Activated B cell treated with CpG ODN at 0.5 μM for 24 hours (primary cell): ENCODE measurements at places on chromosomes 7 and 10. TPM values are rescaled to one million over a fixed set of nuclear protein-coding genes. Genes with fewer than 3 reads are reported as not detected.

- no peak for DNase-seq
- H3K27ac ChIP-seq: no peak overlapping the region
- peak overlapping the region; percentile 64 for H3K4me3 ChIP-seq
- H3K36me3 ChIP-seq: no peaks in the 10 kb centered on the region
- H3K4me1 ChIP-seq: peaks cover 26% of the 10 kb centered on the region
These were observed 90.0 kb upstream of the PAX2 start for GRCh38 chr10:100655326-100655759.

The CLCN1 gene
- total RNA-seq: not detected in 2 replicates

The PPP3CB gene
- total RNA-seq: 41.4 and 43.3 TPM in 2 replicates

DNA sequence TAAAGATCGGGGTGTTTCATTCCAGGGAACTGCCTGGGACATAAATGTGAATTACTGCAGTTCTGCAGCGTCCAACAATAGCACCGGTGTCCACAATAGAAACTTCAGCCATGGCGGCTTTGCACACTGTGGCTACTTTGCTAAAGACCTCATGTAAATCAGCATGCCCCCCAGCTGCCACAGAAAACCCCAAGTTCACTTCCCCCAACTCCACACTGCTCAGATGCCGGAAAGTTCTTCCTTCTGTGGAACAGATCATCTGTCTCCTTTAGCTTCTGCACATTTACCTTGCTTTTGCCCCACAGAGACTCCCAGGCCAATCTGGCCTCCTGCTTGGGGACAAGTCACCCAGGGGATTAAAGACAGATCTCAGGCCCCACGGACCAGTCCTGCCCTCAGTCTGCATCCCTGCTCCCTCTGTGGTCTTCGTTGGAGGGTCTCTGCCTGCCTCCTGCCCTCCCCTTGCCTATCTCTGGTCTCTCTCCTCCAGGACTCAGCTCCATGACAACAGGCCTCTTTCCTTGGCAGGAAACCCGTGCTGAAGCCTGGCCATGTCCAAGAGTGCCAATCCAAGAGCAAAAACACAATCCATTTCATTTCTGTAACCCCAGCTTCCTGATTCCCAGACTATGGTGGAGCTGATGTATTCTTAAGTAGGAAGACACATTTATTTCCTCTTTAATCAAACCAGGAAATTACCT lies 403.2 kb downstream of the RPS24 start:
- H3K4me1 ChIP-seq: no peaks in the 10 kb centered on the region
- no peak for DNase-seq
- no peaks in the 10 kb centered on the region for H3K36me3 ChIP-seq
- H3K27ac ChIP-seq: no peak overlapping the region
- H3K4me3 ChIP-seq: no peak overlapping the region

The TMEM270 gene
- not detected in 2 replicates for total RNA-seq

The ZSCAN25 gene
- 28.5 and 33.4 TPM in 2 replicates for total RNA-seq

DNA sequence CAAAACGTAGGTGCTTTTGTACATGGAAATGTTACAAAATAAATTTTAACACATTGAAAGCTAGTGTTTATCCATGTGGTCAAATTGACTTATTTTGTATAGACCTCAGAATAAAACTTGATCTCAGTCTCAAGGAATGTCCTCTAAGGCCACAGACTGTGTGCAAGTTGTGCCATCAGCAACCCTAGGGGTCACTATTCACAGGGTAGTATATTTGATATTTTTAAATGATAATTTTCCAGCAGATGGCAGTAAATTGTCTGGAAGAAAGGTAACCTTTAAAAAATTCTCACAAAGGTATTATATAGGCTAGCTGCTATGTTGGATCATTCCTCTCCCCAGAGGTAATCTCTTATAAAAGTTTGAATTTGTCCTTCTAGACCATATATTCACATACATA lies 12.9 kb upstream of the SNX10 start:
- no peak overlapping the region for H3K4me3 ChIP-seq
- DNase-seq: no peak
- H3K36me3 ChIP-seq: no peaks in the 10 kb centered on the region
- H3K4me1 ChIP-seq: peaks cover 11% of the 10 kb centered on the region

- no peaks in the 10 kb centered on the region for H3K4me1 ChIP-seq
- H3K36me3 ChIP-seq: no peaks in the 10 kb centered on the region
- no peak overlapping the region for H3K27ac ChIP-seq
These were observed 349.7 kb upstream of the SEMA3C start for GRCh38 chr7:81268551-81268950.

The ZNF487 gene
- total RNA-seq: 2.9 and 3.4 TPM in 2 replicates

- DNase-seq: no peak
- peaks cover 44% of the 10 kb centered on the region for H3K27me3 ChIP-seq
- H3K36me3 ChIP-seq: no peaks in the 10 kb centered on the region
- H3K27ac ChIP-seq: no peak overlapping the region
These were observed 623 bp downstream of the HOXA4 start for GRCh38 chr7:27129729-27130539.

DNA sequence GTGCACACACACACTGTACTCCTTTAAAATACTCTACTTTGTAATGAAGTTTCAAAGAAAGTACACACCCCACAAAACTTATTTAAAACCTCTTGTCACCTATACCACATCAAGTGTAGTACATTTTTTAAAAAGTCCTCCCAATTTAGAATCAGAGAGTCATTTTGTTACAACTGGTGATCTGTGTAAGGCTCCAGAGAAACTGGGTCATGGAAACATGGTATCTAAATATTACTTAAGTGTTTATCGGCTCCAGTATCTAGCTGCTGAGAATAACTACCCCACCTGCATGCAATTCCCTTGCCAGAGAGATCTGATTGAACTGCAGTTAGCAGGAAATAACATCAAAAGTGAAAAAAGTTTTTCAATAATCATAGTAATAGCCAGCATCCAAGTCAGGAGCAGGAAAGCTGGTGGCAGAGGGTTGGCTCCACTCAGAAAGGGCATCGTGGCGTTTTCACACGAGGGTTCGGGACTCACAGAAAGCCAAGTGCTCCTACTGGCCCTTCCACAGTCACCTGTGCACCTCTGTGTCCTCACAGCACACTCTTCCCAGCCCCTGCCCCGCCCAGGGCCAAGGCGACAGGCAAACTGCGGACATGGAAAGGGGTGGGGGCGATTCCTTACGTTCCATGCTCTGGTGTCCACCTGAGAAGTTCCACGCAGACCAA lies 6.5 kb downstream of the RGS10 start:
- DNase-seq: no peak
- H3K36me3 ChIP-seq: no peaks in the 10 kb centered on the region
- H3K27ac ChIP-seq: no peak overlapping the region
- H3K27me3 ChIP-seq: no peaks in the 10 kb centered on the region

- no peaks in the 10 kb centered on the region for H3K36me3 ChIP-seq
- H3K27me3 ChIP-seq: peaks cover 2% of the 10 kb centered on the region
- H3K4me3 ChIP-seq: no peak overlapping the region
These were observed 134.6 kb downstream of the TEX36 start for GRCh38 chr10:125548356-125548755.

GRCh38 chr10:48459270-48460150 lies 145.4 kb downstream of the ARHGAP22 start:
- H3K4me1 ChIP-seq: peaks cover 10% of the 10 kb centered on the region
- peaks cover 3% of the 10 kb centered on the region for H3K27me3 ChIP-seq
- H3K27ac ChIP-seq: no peak overlapping the region
- DNase-seq: peak; percentile 12
- H3K36me3 ChIP-seq: no peaks in the 10 kb centered on the region

The EMX2 gene
- total RNA-seq: not detected in 2 replicates

The INHBA gene
- total RNA-seq: 0.16 TPM in 1 of 2 replicates, not detected in the other

GRCh38 chr10:95341716-95342130 lies 50.9 kb upstream of the PDLIM1 start:
- DNase-seq: no peak
- no peaks in the 10 kb centered on the region for H3K4me1 ChIP-seq
- H3K36me3 ChIP-seq: no peaks in the 10 kb centered on the region
- H3K27ac ChIP-seq: no peak overlapping the region
- no peaks in the 10 kb centered on the region for H3K27me3 ChIP-seq
- no peak overlapping the region for H3K4me3 ChIP-seq

The GPNMB gene
- total RNA-seq: 0.76 and 1.1 TPM in 2 replicates

The OPALIN gene
- not detected in 2 replicates for total RNA-seq

GRCh38 chr7:106603346-106603745 lies 57.6 kb downstream of the CCDC71L start:
- no peak overlapping the region for H3K4me3 ChIP-seq
- no peak overlapping the region for H3K27ac ChIP-seq
- no peaks in the 10 kb centered on the region for H3K36me3 ChIP-seq
- no peak for DNase-seq
- peaks cover 4% of the 10 kb centered on the region for H3K4me1 ChIP-seq

GRCh38 chr10:7853890-7854289 lies 35.6 kb downstream of the TAF3 start:
- H3K27ac ChIP-seq: no peak overlapping the region
- H3K4me3 ChIP-seq: no peak overlapping the region
- peaks cover 29% of the 10 kb centered on the region for H3K36me3 ChIP-seq
- DNase-seq: no peak
- peaks cover 14% of the 10 kb centered on the region for H3K4me1 ChIP-seq

DNA sequence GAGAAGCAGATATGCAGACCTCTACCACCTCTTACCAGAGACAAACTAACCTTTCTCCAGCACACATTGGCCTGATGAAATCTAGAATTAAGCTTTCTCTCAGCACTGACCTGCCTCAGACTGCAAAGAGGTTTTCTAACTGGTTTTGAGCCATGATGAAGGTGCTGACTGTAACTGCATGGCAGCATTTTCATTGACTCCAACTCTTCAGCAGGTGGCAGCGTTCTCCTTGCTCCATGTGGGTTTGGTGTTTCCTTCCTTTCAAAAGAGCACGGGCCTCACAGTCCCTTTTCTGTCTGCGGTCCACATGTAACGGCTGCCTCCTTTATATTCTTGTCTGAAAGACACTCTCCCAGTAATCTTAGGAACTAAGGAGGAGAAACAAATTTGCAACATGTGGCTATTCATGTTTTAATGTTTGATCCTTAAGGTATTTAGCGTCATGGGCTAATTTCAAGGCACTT lies 12.6 kb downstream of the KLLN start:
- no peaks in the 10 kb centered on the region for H3K27me3 ChIP-seq
- DNase-seq: no peak
- no peaks in the 10 kb centered on the region for H3K36me3 ChIP-seq
- no peak overlapping the region for H3K27ac ChIP-seq
- H3K4me1 ChIP-seq: peaks cover 5% of the 10 kb centered on the region
- H3K4me3 ChIP-seq: no peak overlapping the region

DNA sequence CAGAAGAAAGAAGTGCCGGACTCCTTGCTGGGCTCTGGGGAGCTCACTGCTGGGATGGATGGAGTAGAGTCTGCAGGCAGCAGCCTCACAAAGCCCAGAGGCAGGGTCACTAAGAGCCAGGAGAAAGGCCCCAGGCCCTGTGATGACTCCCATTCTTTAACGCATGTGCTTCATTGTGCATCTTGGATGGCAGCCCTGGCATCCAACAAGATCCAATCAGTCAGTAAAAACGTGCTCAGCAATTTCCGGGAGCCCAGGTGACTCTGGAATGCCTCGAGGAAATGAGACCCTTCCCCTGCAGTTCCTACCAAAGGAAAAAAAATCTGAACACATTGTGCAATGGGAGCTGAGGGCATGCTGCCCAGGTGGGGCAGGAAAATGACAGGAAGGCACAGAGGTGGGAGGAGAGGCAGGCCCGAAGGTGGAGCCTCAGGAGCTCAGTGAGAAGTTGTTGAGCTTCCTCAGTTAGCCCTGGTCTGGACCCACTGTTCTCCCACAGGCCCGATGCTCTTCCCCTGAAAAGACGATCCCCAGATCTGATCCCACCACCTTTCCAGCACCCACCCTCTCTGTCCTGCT lies 60.7 kb upstream of the TMEM72 start:
- H3K4me1 ChIP-seq: no peaks in the 10 kb centered on the region
- H3K36me3 ChIP-seq: no peaks in the 10 kb centered on the region
- no peak overlapping the region for H3K27ac ChIP-seq
- no peak for DNase-seq
- H3K4me3 ChIP-seq: no peak overlapping the region
- peaks cover 3% of the 10 kb centered on the region for H3K27me3 ChIP-seq

The C10orf67 gene
- total RNA-seq: not detected in 2 replicates

The MOGAT3 gene
- not detected in 2 replicates for total RNA-seq

- H3K4me3 ChIP-seq: no peak overlapping the region
- no peak overlapping the region for H3K27ac ChIP-seq
- H3K27me3 ChIP-seq: peaks cover 8% of the 10 kb centered on the region
- H3K4me1 ChIP-seq: no peaks in the 10 kb centered on the region
- DNase-seq: no peak
These were observed 20.5 kb upstream of the AOC1 start for GRCh38 chr7:150831851-150832250.

The ITPRID1 gene
- not detected in 2 replicates for total RNA-seq

- H3K27ac ChIP-seq: no peak overlapping the region
- H3K4me1 ChIP-seq: no peaks in the 10 kb centered on the region
- H3K27me3 ChIP-seq: no peaks in the 10 kb centered on the region
- DNase-seq: no peak
- no peaks in the 10 kb centered on the region for H3K36me3 ChIP-seq
These were observed 1409.1 kb upstream of the CELF2 start for GRCh38 chr10:9608602-9609001.

The CROT gene
- total RNA-seq: 7.9 and 9.2 TPM in 2 replicates

- no peak for DNase-seq
- peak overlapping the region; percentile 95 for H3K4me3 ChIP-seq
- H3K27me3 ChIP-seq: no peaks in the 10 kb centered on the region
- H3K36me3 ChIP-seq: peaks cover 79% of the 10 kb centered on the region
These were observed 2.7 kb downstream of the MAP3K8 start for GRCh38 chr10:30436671-30437030.

The ASAH2B gene
- total RNA-seq: 1.3 and 1.9 TPM in 2 replicates

The KLF14 gene
- 0.10 TPM in 1 of 2 replicates, not detected in the other for total RNA-seq

The TBX20 gene
- 0.10 and 0.11 TPM in 2 replicates for total RNA-seq

The BLNK gene
- 238 and 267 TPM in 2 replicates for total RNA-seq

GRCh38 chr7:115678086-115678982 lies 352.2 kb downstream of the TFEC start:
- no peak overlapping the region for H3K27ac ChIP-seq
- H3K27me3 ChIP-seq: no peaks in the 10 kb centered on the region
- no peaks in the 10 kb centered on the region for H3K36me3 ChIP-seq
- H3K4me1 ChIP-seq: no peaks in the 10 kb centered on the region
- no peak for DNase-seq

DNA sequence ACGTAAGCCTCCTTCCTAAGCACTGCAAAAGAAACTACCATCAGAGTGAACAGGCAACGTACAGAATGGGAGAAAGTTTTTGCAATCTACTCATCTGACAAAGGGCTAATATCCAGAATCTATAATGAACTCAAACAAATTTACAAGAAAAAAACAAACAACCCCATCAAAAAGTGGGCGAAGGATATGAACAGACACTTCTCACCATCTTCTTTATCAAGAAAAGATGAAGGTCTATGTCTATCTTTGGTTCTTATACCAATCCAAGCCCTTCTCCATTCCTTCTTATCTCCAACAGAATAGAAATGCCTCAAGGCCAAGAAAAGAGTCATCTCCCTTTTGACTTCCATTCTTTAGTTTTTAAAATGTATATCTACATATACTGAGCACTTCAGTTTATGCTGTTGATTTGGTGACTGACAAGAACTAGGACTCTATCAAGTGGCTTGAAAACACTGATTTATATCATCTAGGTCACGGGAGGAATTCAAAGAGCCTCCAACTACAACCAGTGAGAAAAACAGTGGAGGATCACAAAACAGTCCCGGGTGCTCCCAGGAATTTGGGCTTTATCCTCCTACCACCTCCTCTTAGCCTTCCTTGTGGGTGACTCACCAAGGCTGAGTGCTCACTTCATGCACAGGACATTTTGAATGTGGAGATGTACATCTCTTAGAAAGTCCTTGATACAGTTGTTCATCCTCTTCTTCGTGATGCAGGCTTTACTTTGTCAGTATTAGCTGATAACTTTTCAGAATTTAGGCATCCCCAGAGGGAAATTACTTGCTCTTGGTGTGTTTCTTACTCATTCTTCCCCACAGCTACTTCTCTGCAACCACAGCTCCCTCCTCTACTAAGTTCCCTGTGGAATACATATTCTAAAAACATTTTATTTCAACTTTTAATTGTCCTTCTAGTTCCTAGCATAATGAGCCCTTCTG lies 15.4 kb downstream of the TAS2R41 start:
- H3K36me3 ChIP-seq: no peaks in the 10 kb centered on the region
- peaks cover 11% of the 10 kb centered on the region for H3K27me3 ChIP-seq
- no peak overlapping the region for H3K4me3 ChIP-seq
- H3K27ac ChIP-seq: no peak overlapping the region
- no peak for DNase-seq
